Foreskin keratinocyte (primary cell): ENCODE measurements at places on chromosomes 2 and 18. TPM values are rescaled to one million over a fixed set of nuclear protein-coding genes. Genes with fewer than 3 reads are reported as not detected.

COBLL1 gene
- 14.5 and 20.0 TPM in 2 replicates for total RNA-seq

IL36G gene
- total RNA-seq: 0.32 and 0.85 TPM in 2 replicates

ADAM17 gene
- 29.3 and 29.5 TPM in 2 replicates for total RNA-seq

ATP6V1B1 gene
- total RNA-seq: not detected in 2 replicates

NT5DC4 gene
- 0.07 TPM in 1 of 2 replicates, not detected in the other for total RNA-seq

IGFBP5 gene
- total RNA-seq: 0.20 and 0.28 TPM in 2 replicates

GRB14 gene
- 2.4 and 2.6 TPM in 2 replicates for total RNA-seq

CACNB4 gene
- 0.07 and 0.11 TPM in 2 replicates for total RNA-seq

EGR4 gene
- not detected in 2 replicates for total RNA-seq

CRACDL gene
- 2.3 and 2.4 TPM in 2 replicates for total RNA-seq

ABCB11 gene
- total RNA-seq: not detected in 2 replicates

GAL3ST2 gene
- not detected in 2 replicates for total RNA-seq

LIMS3 gene
- 1.2 TPM in 1 of 2 replicates, not detected in the other for total RNA-seq

MOGAT1 gene
- not detected in 2 replicates for total RNA-seq

LYPD6B gene
- 5.2 and 7.7 TPM in 2 replicates for total RNA-seq

SLC38A11 gene
- total RNA-seq: not detected in 2 replicates

CCDC121 gene
- total RNA-seq: 0.81 and 1.0 TPM in 2 replicates

EIF2AK3 gene
- total RNA-seq: 16.6 and 17.8 TPM in 2 replicates
